Daoy (cell line): ENCODE measurements at places on chromosomes 5 and 9.
A peak's percentile ranks its signal among the peaks of the same experiment; 100 is the strongest.

DNA sequence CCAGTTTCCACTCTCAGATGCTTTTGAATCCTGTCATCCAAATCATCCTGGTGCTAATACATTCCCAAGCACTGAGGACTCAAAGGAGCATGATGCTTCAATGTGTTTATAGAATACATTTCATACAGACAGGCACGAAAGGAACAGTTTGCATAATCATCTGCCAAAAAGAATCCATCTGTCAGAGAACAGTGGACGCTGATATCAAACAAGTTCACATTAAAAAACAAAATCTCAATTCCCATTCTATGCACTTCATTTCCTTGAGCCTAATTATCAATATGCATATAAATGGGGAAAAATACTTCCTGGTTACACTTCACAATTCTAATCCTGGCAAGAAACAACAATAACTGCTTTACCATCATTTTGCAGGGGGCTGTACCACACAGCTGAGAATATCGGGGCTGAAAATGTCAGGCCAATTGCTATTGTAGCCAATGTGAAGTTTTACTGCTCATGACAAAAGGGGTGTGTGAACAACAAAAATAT is 125.5 kb upstream of the FAM174A start:
- no peak for DNase-seq

DNA sequence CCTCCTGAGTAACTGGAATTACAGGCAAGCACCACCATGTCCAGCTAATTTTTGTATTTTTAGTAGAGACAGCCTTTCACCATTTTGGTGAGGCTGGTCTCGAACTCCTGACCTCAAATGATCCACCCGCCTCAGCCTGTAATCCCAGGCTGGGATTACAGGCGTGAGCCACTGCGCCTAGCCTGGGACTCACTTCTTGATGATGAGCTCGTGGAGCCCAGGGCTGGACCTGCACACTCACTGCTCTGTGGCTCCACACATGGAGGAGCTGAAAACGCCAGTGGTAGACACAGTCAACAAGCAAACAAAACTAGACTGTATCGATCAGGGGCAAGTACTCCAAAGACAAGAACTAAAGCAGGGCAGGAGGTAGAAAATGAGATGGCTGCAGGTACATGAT is 59.8 kb upstream of the RPL26L1 start:
- no peak for DNase-seq

DNA sequence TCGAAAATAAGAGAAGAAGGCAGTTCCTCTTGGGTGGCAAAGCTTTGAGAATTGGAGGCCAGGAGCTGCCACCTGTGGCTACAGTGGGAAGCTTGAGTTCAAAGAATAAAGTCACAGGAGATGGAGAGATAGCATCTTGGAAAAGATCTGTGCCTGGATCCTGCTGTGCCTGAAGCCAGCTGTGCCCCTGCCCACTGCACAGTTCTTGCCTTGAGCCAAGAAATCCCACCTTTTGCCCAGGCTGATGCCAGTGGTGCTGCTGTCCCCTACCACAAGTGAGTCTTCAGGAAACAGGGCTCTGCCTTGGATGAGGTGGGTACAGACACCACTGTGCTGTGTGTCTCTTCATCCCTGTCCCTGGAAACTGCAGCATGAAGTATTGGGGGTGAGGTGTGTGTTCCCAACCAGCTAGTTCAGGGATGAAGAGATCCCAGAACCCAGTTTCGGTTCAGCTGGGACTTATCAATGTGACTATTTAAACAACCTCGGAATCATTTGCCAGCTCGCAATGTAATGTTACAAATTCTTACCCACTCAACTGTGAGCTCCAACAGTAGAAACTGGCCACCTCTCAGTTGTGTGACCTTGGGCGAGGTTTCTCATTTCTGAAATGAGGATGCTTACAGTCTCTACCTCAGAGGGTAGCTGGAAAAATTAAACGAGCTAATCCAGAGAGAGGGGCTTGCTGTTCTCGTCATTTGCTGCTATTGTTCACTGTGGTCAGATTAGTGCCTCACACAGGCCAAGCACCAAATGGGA is 5.9 kb downstream of the IER5L start:
- no peak for DNase-seq

- DNase-seq, result peak; percentile 79
Measured at GRCh38 chr5:138109463-138110265, 25.8 kb downstream of the WNT8A start.

DNA sequence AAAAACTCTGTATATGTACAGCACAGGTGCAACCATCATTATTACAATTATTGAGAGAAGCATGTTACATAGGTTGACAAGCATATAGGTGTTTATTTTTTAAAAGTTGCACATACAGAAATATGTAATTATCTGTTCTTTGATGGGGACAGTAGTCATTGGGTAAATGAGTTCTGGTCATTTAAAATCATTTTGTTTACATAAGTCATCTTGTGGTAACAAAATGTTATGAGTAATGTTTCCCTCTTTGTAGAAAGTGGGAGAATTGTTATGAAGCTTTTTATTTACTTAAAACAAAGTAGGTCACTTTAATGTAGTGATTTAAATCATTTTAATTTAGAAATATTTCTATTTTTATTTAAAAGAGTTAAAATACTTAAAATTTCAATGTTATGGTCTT is 33.8 kb upstream of the FBXL17 start:
- DNase-seq, result no peak

DNA sequence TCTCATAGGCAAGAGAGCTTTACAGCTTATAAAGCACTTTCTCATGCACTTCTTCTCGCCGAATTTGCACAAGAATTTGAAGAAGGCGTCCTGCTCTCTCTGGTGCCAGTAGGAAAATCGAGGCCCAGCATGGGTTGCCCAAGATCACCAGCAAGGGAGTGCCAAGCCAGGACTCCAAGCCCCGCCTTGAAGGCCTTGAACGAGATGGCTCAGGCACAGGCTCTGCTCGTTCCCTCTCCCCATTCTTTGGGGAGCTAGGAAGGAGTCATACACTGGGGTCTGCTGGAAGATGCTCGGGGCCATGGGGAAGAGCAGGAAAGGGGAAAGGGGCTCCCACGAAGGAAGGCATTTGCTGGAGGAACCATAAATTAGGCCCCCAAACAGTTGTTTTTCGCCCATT is 46.7 kb downstream of the PAX5 start:
- no peak for DNase-seq

- no peak for DNase-seq
Measured at GRCh38 chr5:79111960-79112702, 522 bp downstream of the BHMT start.

DNA sequence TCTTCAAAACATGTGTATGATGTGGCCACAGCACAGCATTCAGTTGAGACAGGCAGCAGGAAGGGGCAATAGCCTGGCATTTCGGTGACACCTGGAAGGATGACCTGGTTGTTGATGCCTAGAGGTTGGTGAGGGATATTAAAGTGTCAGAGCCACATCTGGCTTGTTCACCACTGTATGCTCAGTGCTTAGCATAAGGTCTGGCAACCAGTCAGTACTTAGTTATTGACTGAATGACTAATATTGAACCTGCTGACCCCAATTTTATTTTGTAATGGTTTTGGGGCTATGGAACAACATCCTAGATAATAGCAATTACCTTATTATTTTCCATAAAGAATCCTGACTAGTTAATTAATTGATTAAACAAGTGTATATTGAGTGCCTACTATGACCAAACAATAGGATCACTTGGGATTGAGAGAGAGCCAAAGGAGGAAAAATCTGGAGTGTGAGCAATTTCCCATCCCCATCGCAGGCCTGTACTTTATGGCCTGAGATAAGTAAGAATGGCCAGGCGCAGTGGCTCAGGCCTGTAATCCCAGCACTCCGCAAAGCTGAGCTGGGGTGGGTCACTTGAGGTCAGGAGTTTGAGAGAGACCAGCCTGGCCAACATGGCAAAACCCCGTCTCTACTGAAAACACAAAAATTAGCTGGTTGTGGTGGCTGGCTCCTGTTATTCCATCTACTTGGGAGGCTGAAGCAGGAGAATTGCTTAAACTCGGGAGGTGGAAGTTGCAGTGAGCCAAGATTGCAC is 85.4 kb upstream of the PLPP1 start:
- no peak for DNase-seq

DNA sequence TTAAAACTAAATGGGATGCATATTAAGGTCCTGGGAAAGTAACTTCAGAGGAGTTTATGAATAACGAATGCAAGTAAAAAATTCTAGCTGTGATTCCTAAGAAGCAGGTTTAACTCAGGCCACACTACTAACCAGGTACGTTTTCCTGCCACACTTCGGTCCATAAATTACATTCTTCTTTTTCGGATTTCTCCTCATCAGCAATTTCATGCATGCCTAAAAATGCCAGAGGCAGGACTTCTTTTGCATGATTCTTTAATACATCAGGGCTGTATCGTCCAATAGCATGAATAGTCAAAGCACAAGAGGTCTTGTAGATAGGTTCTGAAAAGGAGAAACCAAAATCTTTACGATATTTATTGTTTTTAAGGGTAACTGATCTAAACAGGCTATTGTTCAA is 42.3 kb upstream of the OR2K2 start:
- no peak for DNase-seq

DNA sequence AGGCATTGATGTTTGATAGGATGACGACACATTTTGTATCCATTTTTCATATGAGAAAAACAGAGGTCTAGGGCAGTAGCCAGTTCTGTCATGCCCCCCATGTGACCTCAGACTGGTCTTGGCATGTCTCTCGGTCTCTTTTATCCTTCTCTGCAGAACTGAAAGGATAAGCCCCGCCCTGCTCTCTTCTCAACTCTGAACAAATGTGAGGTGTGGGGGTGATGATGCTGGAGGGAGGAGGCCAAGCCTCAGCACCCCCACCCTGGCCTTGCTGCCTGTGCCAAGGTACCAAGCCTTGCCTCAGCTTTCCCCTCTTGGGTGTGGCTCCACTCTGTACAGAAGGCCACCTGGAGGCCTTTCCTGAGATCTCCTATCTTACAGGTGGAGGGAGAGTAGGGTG is 19.5 kb upstream of the CRB2 start:
- no peak for DNase-seq

DNA sequence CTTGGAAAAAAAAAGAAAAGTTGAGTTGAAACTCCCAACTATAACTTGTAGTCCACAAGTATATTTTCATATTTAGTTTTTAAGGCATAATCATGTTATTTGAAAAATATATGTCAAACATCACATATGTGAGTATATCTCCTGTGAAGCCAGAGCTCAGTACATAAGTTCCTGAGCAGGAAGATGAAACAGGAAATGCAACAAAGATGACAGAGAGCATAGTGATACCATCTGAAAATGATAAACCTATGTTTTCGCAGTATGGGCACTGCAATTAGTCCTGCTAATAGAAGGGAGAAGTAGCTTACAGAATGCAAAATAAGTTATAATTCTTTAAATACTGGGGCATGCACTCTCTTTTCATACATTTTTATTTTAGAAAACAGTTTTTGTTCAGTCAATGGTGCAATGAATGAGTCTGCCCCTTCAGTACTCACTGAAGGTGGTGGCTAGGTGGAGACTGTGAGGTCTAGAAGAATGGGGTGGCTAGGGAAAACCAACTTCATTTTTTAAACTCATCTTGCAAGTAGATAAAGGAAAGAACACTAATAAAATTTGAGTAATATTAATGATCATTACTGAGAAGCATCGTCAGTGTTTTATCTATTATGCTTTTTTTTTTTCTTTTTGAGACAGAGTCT is 54.1 kb upstream of the FYB1 start:
- no peak for DNase-seq

- no peak for DNase-seq
Measured at GRCh38 chr5:39629946-39630345, 205.2 kb upstream of the DAB2 start.

DNA sequence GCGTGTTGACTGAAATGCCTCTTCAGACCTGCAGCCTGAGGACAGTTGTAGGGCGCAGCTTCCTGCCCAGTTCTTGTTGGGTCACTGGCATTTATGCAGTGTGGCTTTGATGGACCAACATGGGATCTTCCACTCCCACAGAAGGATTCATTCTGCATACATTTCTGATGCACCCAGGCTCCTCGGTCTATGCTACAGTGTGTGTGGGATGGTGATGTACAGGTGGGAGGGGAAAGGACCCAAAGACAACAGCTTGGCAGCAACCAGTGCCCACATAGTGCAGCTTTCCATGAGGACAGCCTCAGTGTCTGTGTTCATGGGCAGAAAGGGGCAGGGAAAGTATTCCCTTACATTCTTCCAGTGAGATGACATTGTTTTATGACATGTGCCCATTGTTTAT is 237.9 kb downstream of the ARHGEF28 start:
- no peak for DNase-seq

DNA sequence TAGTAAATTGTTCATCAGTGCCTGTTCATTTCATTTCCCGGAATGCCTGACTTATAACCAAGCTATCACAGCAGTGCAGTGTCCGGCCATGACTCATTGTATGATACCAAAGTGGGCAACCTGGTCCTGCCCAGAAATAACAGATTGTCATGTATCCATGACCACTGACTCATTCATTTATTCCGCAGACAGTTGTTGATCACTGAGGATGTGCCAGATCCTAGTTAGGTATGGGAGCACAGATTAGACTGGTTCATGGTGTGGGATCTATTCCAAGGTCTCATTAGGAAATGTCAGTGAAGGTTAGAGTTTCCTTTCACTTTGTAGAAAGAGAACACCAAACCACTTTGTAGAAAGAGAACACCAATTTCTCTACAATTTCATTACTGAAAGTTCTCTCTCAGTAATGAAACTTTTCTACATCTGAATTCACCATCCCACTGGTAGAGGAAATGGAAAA is 8.7 kb downstream of the NREP start:
- DNase-seq, result peak; percentile 96

- DNase-seq, result no peak
Measured at GRCh38 chr5:1827886-1828397, 26.7 kb downstream of the NDUFS6 start.

DNA sequence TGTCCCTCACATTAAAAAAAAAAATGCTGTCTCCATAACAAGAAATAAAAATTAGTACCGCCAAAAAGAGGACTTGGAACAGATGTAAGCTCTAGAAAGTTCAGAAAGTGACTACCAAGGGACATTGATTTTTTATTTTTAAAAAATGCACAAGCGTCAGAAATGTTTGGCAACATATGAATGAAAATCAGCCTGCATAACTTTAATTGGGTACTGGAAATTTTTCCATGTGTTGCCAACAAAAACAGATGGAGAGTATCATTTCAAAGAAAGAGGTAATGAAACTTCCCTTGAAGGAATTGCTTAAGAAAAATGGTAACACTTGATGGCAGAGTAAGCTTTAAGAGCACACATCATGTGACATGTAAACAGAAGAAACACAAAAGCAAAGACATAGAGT is 47.2 kb downstream of the OR2K2 start:
- no peak for DNase-seq

DNA sequence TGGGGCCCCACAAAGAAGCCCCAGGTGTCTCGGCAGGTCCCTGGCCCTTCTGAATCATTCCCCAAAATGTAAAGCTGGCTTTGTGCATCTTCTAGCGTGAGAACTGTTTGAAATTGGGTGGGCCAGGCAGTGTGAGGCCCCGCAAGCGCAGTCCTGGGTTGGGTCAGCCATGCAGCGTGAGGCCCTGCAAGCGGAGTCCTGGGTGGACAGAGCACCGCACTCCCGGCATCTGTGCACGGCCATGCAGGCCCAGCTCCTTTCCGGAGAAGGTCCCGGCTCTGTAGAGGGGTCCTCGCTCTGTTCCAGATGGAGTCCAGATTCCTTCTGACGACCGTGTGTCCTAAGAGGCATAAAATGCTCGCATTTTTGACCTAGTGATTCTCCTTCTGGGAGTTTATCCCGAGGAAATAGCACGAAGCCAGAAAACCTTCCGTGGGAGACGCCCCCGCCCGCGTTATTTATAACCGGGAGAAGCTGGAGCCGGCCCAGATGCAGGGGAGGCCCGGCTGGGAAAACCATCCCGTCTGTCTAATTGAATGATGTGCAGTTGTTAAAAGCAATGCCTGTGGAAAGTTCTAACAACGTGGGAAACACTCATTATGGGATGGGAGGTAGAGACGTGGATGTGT is 19.4 kb upstream of the NOTCH1 start:
- no peak for DNase-seq
